LNCaP clone FGC (cell line): ENCODE measurements at places on chromosomes 1 and 21.
A peak's percentile ranks its signal among the peaks of the same experiment; 100 is the strongest.

DNA sequence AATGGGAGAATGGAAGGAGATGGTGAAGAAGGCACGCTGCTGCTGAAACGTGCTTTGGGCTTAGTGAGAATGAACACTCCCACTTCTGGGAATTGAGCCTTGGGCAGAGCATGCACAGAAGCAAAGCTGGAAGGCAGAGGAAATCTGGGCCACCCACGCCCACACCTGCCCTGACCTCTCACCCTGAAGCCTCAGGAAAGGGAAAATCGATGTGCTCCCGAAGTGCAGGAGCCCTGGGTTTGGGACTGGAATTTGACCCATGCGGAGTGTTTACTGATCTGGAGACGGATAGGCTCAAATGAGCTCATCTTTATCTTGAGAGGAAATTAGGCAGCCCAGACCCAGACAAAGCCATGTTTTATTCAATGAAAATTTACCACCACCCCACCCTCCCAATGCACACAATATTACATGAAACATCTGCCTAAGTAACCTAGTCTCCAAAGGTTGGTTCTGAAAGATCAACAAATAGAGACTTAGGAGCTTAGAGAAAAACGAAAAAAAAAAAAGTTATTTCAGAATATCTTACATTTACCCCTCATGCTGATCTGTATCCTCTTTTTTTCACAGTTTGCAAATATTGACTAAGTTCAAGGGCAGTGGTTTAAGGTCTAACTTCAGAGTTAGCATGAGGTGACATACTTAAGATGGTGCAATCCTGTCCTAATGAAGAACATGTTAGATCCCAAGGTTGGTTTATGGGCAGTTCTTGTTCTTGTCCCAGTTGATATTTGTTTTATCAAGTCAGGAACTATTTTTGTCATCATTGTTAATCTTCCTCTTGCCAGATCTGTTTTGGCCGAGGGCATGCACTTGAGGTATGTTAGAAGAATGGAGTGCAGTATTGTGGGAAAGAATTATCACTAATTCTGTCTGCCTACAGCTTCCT is 63.0 kb downstream of the PROX1 start:
- DNase-seq, result no peak

- no peak for DNase-seq
Measured at GRCh38 chr1:245084551-245084950, 70.2 kb upstream of the KIF26B start.

DNA sequence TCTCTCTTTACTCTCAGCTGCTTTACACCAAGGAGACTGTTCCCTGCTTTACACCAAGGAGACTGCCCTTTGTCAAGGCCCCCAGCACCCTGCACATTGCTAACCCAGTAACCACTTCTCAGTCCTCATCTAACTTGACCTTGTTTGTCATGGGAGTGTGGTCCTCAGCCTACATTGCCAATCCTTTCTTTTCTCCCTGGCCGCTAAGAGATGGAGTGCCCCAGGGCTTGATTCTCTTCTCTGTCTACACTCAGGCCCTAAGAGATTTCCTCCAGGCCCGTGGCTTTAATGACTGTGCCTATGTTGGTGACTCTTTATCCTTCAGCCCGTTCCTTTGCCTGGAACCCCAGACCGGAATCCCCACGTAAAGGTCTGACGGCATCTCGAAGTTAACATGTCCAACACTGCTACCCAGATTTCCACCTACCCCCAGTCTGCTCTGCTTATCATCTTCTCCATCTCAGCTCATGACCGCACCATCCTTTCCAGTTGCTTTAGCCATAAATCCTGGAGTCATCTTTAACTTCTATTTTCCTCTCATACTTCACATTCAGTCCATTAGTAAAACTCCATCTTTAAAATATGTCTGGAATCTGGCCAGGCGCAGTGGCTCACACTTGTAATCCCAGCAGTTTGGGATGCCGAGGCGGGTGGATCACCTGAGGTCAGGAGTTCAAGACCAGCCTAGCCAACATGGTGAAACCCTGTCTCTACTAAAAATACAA is 9.5 kb upstream of the SEMA4A start:
- DNase-seq, result no peak

DNA sequence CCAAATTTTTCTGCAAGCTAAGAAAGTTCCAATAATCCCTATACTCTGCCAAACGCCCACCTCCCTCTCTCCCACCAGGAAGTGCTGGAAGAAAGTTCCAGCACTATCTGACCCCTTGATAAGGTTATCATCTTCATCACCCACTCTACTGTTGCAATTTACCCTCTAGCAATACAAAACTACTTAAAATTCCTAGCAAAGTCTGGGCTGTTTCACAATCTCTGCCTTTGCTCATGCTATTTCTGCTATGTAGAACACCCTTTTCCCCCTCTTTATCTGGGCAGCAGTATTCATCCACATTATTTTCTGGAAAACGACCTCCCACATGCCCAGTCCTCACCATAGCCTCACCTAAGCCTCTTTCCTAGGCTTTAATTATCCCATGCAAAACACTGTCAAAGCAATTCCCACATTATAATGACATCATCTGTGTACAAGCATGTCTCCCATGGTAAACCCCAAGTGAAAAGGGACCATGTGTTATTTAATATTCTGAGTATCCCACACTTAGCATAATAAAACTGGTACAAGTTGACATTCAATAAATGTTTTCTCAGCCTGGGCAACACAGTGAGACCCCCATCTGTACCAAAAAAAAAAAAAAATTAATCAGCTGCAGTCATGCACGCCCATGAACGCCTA is 12.0 kb downstream of the F11R start:
- DNase-seq, result no peak

GRCh38 chr1:35894183-35894582 is 11.2 kb downstream of the AGO1 start:
- no peak for DNase-seq

DNA sequence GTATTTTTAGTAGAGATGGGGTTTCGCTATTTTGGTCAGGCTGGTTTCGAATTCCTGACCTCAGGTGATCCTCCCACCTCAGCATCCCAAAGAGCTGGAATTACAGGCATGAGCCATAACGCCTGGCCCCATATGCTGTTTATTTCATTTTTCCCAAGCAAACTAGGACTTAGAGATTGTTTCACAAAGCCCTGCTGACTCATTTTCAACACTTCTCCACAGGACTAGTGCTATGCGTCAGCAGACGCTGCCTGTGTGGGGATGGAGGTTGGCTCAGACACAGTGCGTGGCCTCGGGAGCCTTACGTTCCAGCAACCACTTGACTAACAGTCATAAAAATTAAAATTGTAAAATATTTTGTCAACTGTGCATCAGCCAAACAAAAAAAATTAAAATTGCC is 22.7 kb downstream of the PKNOX1 start:
- DNase-seq, result no peak

- DNase-seq, result no peak
Measured at GRCh38 chr1:198858033-198858432, 219.2 kb downstream of the PTPRC start.

GRCh38 chr1:60759291-60759690 is 323.1 kb upstream of the NFIA start:
- DNase-seq, result no peak

GRCh38 chr1:48953617-48954016 is 176.9 kb upstream of the BEND5 start:
- no peak for DNase-seq

DNA sequence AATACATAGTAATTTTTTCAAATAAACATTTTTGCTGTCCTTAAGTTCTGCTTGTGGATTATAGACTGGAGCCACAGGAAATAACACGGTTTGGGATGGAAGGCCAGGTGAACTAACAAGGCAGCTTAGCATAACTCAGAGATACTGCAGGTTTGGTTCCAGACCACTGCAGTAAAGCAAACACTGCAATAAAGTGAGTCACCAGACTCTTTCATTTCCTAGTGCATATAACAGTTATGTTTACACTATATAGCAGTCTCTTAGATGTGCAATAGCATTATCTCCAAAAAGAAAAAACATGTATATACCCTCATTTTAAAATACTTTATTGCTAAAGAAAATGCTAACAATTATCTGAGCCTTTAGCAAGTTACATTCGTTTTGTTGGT is 22.0 kb downstream of the LRRC42 start:
- no peak for DNase-seq

- peak; percentile 6 for DNase-seq
Measured at GRCh38 chr1:60342569-60342968, 269.0 kb upstream of the C1orf87 start.

DNA sequence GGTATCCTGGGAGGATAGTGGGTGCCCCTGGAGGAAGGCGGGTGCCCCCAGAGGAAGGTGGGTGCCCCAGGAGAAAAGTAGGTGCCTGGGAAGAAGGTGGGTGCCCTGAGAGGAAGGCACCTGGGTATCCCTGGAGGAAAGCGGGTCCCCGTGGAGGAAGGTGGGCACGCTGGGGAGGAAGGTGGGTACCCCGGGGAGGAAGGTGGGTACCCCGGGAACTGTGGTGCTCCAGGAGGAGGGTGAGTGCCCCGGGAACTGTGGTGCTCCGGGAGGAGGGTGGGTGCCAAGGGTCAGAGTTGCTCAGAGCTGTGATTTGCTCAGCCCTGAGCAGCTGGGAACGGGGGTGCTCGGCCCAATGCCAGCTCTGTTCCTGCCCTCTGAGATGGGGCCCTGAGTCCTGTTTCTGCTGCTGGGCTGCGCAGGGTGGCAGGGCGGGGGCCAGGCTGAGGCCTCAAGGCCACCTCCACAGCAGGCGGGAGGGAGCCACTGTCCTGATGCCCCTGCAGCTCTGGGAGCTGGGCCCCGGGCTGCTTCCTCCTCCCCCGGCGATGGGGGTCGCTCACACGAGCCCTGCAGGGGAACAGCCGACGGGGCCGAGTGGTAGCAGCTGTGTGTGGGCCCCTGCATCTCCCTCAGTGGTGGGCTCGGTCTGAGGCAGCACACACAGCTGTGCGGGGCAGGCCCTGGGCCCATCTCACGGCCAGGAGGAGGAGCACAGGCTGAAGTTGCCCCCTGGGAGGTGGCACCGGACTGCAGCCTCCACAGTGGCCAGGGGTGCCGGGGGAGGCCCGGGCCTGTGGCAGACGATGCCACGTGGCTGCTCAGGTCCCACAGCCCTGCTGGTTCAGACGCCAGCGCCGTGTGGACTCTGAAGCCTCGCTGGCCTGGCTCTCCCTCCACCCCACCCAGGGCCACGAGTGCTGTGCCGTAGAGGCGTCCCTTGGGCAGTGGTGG is 57.4 kb downstream of the SLX9 start:
- DNase-seq, result no peak

- no peak for DNase-seq
Measured at GRCh38 chr1:42379794-42380585, 602 bp upstream of the RIMKLA start.

DNA sequence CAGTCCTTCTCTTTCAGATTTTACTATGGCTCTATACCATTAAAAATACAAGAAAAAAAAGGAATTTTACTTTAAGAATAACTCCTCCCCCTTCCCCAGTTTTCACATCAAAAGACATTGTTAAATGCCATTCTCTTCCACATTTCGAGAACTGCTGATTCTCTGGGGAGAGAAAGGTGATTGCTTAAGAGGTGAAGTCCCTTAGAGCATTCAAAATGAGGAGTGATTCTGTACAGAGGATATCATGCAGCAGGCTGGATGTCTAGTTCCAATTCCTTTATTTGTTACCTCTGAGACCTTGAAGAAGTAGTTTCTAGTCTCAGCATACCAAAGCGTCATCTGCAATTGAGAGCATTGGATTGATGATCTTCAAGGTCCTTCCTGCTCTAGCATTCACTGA is 46.9 kb downstream of the FMO3 start:
- no peak for DNase-seq

DNA sequence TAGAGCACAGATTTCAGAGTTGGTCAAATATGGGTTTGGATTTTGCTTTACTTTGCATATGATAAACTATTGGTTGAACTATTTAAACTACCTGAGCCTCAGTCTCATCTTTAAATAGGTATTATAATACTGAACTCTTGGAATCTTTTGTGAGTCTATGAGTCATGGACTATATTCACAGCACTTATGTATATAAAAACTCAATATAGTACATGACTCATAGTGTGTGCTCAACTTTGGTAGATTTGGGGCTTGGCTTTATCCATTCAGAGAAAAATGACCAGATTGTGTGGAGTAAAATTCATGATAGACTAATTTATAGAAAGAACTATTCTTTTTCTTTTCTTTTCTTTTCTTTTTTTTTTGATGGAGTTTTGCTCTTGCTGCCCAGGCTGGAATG is 28.7 kb downstream of the FCRL3 start:
- no peak for DNase-seq

DNA sequence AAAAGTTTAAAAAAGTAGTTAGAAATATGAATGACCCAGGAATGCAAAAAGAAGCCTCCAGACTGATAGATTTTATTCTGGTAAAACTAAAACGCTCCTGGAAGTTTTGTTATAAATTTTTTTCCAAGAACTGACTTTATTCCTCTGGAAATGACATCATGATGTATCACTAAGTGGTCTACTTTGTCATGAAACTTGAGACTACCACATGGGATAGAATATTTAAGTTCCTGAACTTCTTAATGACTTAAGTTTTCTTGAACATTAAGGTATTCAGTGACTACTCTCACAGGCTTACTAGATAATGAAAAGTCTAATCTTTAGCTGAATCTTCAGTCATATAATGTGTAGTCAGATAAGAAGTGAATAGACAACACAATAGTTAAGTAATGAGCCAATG is 842.2 kb downstream of the USP25 start:
- DNase-seq, result no peak
